ENCODE measurements at places on chromosomes 13 and 19.

- DNase-seq, result no peak
Measured at GRCh38 chr19:35002037-35002535, 2.0 kb downstream of the GRAMD1A start.

- DNase-seq, result no peak
Measured at GRCh38 chr19:38726761-38727301, 17.4 kb downstream of the CAPN12 start.

GRCh38 chr19:44653977-44654774 is 10.5 kb downstream of the PVR start:
- DNase-seq, result no peak

DNA sequence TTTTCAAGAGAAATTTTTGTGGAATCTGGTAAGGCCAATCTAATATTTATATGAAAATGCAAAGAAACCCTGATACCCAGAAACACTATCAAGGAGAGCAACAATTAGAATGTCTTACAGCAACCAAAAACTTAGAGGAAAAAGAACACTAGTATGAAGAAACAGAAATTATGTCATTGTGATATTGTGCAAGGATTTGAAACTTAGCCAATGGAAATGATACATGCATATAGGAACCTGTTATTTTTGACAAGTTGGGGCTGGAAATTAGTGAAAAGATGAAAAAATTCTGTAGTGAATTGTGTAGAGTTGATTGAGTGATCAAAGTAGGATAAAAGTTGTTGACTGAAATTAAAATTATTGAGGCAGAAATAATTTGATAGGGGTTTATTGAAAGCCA is 792.6 kb upstream of the SLITRK6 start:
- no peak for DNase-seq

GRCh38 chr13:45508776-45509175 is 44.0 kb downstream of the COG3 start:
- no peak for DNase-seq

DNA sequence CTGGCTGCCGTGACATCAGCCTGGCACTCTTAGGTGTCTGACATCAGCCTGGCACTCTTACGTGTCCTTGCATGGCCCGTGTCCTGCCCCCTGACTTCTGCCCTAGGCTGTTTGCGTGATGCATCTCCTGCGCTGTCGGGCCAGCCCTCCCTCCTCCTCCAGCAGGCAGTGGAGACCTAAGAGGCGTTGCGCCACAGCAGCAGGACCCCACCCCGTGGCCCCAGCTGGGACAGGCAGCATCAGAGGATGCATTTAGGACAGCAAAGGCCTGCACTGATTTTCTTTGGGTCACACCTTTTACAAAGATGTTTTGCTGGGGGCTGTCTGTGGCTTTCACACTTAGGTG is 65.3 kb downstream of the GPR12 start:
- no peak for DNase-seq

DNA sequence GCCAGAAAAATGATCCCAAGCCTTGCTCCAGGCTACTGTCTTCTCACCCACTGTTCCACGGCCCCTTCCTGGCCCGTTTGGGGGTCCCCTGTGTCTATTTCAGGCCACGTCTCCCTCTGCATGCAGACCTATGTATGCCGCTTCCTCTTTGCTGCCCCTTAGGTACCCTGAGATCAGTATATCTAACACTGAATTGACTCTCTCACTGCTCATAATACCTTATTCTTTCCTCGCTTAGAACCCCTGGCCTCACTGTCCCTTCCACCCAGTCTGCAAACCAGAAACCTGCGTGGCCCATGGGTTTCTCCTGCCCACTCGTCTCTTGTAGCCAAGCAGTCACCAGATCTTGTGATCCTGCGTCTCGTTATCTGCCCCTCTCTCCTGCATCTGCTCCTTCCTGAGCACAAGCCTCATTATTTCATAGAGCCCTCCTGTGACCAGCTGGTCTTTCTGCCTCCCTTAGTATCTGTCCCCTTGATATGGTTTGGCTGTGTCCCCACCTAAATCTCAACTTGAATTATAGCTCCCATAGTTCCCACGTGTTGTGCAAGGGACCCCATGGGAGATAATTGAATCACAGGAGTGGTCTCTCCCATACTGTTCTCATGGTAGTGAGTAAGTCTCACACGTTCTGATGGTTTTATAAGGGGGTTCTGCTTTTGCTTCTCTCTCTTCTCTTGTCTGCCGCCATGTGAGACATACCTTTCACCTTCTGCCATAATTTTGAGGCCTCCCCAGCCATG is 109.0 kb upstream of the RNF113B start:
- no peak for DNase-seq

DNA sequence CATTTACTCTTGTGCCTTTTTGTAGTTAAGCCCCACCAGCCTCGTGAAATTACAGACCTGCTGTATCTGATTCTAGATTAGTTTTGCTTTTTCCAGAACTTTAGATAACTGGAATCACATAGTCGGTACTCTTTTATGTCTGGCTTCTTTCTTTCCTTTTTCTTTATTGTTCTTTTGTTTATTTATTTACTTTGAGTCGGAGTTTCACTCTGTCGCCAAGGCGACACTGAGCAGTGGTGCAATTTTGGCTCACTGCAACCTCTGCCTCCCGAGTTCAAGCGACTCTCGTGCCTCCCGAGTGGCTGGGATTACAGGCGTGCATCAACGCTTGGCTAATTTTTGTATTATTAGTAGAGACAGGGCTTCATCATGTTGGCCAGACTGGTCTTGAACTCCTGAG is 6.0 kb upstream of the NCCRP1 start:
- no peak for DNase-seq

DNA sequence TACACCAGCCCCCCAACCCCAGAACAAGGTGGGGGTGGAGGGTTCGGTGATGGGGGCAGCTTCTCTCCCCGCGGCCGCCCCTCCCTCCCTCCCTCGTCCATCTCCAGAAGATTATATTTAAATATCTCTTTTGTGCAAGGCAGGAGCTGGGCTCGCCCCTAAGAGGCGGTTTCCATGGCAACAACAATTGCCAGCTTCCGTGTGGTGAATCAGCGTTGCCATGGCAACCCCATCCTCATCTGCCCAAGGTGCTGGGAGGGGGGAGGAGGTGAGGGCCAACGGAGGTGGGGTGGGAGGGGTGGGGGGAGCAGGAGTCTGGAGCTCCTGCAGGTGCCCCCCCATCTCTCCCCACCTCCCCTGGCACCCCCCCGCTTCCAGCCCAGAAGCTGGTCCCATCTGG is 46.4 kb downstream of the CELF5 start:
- DNase-seq, result no peak

DNA sequence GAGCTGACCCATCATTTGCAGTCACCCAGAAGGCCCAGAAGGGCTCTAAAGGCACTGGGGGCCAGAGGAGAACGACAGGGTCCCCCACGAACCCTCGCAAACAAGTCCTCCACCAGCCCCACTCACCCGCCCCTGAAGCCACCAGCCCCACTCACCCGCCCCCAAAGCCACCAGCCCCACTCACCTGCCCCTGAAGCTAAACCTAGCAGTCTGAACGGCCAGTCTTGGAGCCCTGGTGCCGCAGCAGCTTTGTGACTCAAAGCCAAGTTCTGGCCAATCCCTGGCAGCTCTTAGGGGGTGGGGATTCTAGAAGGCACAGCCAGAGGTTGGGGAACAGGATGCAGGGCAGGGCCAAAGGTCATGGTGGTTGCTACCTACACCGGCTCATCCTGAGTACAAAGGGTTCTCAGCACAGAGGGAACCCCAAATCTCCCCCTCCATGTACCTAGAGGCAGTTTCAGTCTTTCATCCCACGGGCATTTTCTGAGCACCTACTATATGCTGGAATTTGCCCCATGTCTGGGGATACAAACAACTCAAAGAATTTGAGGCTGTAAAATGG is at the start of gene IQCN:
Gene IQCN (minus strand): TSS at position 234 of the 562 bp plus-strand sequence. CDS start 4,974 bp downstream, outside the sequence.
- DNase-seq, result no peak

All from fibroblast of skin of left biceps (primary cell).